ENCODE measurements at places on chromosomes 1 and 21.

- DNase-seq, result no peak
Observed at GRCh38 chr21:14553422-14553821, 7.3 kb upstream of the SAMSN1 start.

GRCh38 chr1:62321446-62321845 is 2.2 kb upstream of the KANK4 start:
- no peak for DNase-seq

- peak; percentile 29 for DNase-seq
Observed at GRCh38 chr1:168032029-168032428, 95.2 kb upstream of the MPC2 start.

- no peak for DNase-seq
Observed at GRCh38 chr1:67159233-67159632, 7.0 kb upstream of the IL23R start.

- peak; percentile 33 for DNase-seq
Observed at GRCh38 chr1:179883040-179883744, 1.1 kb downstream of the TOR1AIP1 start.

DNA sequence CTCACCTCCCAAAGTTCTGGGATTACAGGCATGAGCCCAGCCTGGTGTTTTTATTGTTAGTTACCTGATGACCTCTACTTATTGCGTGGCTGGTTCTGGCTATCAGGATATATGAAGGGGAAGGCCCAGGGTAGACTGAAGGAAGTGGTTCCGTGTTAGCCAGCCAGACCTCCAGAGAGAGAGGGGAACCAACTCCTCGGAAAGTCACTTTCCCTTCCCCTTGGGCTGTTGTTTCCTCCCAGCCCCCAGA is 2.5 kb upstream of the RCSD1 start:
- peak; percentile 64 for DNase-seq

GRCh38 chr1:202234331-202235002 is 40.9 kb downstream of the LGR6 start:
- no peak for DNase-seq

DNA sequence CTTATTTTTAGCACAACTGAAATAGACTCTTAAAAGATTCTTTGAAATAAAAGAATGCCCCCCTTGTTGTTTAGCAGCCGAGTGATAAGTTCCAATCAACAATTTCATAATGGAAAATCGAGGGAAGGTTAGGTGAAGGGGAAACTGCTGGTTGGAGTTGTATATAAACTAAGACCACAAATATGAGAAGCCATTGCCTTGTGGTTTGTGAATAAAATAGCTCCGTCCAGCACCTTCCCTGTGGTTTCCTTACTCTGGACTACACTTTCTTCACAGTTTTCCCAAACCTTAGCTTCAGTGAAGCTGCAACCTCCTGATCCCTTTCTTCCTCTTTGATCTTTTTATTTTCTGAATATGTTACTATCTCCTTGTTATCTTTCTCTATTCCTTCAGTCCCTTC is 6.7 kb upstream of the RAB3GAP2 start:
- no peak for DNase-seq

- no peak for DNase-seq
Observed at GRCh38 chr1:192993426-192994085, 65.6 kb downstream of the UCHL5 start.

DNA sequence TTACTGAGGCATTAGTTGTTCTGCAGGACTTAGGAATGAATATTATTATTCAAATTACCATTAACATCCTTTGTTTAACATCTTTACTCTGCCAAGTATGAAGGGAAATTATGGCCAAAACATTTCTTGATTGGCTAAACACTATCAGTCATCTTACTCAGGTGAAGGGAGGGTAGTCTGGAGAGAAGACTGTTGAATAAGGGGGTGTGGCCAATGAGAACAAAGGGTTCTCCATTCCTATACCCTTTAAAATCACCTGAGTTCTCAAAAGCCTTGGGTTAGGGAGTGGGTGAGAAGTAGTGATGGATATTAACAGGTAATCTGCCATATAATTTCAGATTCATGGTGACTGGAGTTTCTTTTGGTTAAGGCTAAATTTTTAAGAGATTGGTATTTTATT is 19.3 kb downstream of the CRYZL1 start:
- no peak for DNase-seq

- peak; percentile 68 for DNase-seq
Observed at GRCh38 chr1:231626951-231627614, 493 bp downstream of the DISC1 start.

DNA sequence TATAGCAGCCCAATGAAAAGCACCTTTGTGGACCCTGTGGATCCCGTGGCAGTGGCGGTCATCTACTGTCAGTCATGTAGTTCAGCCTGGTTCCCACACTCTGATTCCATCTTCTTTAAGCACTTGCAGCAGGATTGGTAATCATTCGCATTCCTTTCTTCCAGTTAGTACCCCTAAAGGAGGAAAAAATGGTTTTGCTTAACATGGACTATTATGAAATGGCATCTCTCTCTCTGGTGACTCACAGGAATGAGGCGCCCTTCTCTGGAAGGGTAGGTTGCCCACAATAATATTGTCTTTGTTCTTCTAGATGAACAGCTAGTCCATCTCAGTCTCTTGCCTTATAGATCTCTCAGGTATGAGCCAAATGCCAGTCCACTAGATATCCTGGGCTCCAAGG is 127.9 kb upstream of the MROH9 start:
- DNase-seq, result no peak

- DNase-seq, result no peak
Observed at GRCh38 chr21:42554251-42554961, 40.8 kb downstream of the SLC37A1 start.

- no peak for DNase-seq
Observed at GRCh38 chr21:32001390-32001789, 128.6 kb downstream of the HUNK start.

GRCh38 chr1:64033667-64034220 is 169.7 kb upstream of the UBE2U start:
- no peak for DNase-seq

- no peak for DNase-seq
Observed at GRCh38 chr1:5373281-5373680, 618.9 kb downstream of the NPHP4 start.

DNA sequence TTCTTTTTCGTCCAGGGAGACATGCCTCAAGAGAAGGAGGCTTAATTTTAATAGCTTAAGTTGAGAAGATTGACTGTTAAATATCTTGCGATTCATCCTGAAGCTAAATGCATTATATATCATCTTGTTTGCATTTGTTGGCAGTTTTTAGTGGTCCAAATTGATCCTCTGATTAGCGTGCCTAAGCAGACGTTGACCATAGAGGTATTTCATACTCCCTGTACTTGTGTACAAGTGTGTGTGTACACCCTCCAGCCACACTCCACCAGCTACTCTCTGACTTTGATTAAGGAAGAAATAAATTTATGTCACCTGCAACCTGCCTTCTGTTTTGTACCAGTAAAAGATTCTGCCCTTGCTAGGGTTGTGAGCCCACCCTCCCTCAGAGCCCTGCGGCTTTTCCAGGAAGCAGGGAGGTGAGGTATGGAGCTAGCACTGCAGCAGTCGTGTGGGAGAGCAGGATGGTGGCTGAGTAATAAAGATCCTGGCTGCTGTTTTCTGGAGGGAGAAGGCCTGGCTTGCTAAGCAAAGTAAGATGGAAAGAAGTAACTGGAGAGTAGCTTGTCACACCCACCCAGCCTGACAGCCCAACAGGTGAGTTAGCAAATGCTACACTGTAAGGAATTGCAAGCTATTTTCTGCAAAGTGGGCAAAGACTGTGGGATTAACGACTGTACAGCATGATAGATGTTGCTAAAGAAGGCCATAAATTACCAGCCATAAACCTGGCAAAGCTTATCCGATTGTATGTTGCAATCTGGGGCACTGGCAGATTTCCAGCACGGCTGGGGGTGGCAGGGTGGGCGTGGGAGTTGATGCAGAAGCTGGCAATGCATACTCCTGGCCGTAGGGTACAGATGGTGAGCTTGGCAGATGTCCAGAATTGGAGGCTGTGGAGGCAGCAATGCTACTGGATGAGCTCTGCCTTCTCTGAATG is 170.2 kb downstream of the TNR start:
- no peak for DNase-seq

DNA sequence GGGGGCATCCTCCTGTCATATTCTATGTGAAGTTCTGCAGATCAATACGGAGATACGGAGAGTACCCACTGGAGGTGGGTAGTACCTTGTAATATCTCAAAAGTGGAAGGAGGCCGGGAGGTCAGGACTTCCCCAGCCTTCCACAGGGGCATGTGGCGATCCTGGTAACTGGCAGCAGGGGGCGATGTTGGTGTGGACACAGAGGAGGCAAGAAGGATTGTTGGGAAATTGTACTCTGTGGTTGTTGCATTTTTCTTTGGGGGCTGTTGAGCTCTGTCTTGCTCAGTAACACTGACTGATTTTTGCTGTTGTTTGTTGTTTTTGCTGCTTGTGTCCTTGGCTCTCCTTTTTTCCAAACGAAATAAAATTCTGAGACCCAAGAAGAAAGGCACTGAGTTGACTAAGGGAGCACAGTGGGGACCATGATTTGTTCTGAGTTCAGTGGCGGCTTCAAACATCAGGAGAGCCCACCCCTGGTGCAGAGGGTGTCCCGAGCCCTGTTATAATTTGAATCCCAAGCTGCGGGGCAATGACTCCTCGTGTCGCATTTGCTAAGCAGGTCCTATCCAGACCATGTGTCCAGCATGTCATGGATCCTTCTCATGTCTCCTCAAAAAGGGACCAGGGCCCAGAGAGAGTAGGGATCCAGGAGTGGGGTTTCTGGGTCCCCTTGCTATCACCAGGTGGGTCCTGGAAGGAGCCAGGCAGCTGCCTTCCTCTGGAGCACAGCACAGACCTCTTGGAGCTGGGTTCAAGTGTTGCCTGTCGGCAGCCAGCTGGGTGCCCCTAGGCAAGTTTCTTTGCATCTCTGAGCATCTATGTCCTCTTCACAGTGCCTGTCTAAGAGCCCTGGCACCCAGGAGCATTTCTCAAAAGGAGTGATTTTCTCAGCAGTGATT is 22.8 kb downstream of the LHX4 start:
- DNase-seq, result peak; percentile 67

- DNase-seq, result no peak
Observed at GRCh38 chr1:29043274-29043965, 80.3 kb downstream of the TMEM200B start.

DNA sequence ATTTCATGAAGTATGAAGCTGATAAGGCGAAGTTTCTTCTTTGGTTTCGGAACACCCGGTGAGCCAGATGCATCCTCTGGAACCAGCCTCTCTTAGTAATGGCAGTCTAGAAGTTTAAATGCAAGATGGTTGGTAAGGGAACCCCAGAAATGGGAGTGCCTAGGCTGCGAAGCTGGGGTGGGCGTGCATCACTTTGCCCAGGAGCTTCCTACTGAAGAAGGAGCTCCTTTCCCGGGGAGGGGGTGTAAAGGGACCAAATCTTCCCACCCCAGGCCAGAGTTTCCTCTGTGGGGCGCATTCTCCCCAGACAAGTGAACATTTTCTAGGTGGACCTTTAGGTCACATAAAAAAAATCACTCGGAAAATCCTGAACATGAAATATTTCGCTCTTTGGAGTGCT is 4.4 kb downstream of the TFF2 start:
- no peak for DNase-seq

- DNase-seq, result no peak
Observed at GRCh38 chr1:225750420-225750819, 27.2 kb upstream of the SRP9 start.

GRCh38 chr1:26121854-26122773 is 10.5 kb downstream of the PDIK1L start:
- peak; percentile 69 for DNase-seq

- no peak for DNase-seq
Observed at GRCh38 chr1:209900734-209901133, 37.3 kb upstream of the SYT14 start.

GRCh38 chr1:74714429-74715235 is 18.2 kb downstream of the CRYZ start:
- no peak for DNase-seq

GRCh38 chr1:111354584-111354983 is 63.9 kb downstream of the CHIA start:
- no peak for DNase-seq

DNA sequence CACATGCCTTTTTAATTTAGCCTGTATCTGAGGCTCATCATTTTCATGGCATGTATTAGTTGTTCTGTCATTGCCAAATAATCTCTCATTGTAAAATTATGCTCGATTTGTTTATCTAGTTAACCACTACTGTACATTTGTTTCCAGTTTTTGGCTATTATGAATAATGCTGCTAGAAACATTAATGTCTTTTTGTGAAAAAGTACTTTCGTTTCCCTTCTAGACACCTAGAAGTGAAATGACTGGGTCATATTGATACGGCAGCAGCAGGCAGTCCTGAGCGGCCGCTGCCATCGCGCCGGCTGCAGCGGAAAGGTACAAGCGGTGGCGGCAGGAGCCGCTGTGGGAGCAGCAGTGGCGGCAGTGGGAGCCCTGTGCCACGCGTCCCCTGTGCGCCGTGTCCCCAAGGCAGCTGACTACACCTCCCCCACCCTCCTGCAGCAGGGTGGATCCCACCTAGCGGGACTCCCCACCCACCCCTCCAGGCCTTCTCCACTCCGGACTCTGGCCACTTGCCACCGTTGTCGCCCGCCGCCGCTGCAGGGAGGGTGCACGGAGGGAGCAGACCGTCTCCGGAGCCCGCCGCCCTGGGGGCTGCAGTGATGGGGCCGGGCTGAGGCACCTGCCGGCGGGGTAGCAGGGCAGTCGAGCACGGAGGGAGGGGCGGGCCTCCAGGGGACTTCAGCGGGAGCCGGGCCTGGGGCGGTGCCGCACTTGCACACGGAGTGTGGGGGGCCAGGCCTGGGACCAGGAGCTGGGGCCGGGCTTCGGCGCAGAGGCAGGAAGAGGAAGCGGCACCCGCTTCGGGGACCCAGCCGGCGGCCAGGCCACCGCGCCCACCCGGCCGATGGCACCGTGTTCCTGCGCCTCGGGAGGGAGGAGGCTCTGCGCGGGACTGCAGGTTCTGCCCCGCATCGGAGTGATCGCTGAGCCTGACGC is 66.8 kb upstream of the RGS7 start:
- no peak for DNase-seq

DNA sequence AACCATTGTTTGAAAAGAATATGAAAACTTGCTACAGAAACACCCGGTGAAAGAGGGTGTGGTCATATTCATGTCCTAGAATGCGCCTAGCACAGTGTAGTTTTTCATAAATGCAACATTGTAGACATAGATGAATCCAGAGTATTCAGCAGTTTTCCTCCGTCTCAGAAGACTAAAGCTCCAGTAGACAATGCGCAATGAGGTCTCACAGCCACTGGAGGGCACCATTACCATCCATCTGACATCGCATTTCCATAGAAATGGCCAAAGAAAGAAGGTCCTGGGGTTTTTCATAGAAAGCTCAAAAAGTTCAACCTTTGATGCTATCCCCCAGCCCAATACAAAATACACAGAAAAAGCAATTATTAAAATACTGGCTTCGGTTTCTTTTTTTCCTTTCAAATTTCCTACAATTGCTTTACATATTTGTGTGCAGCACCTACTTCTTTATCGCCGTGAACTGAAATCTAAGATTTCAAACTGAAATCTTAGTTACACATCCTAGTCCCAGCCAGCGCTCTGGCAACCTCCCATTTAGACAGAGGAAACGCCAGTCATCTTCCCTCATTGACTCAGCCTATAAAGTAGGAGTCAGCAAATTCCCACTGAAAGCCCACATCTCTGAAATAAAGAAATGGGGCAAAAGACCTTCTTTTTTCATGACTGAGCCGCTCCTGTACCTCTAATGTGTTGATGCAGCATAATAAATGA is 3.9 kb upstream of the CD58 start:
- peak; percentile 90 for DNase-seq

- no peak for DNase-seq
Observed at GRCh38 chr1:78779831-78780230, 130.2 kb downstream of the IFI44 start.

Data from inflammatory macrophage treated with lipopolysaccharide for 1 hour (primary cell).